SK-N-SH (cell line): ENCODE measurements at places on chromosomes 12 and 14.

DNA sequence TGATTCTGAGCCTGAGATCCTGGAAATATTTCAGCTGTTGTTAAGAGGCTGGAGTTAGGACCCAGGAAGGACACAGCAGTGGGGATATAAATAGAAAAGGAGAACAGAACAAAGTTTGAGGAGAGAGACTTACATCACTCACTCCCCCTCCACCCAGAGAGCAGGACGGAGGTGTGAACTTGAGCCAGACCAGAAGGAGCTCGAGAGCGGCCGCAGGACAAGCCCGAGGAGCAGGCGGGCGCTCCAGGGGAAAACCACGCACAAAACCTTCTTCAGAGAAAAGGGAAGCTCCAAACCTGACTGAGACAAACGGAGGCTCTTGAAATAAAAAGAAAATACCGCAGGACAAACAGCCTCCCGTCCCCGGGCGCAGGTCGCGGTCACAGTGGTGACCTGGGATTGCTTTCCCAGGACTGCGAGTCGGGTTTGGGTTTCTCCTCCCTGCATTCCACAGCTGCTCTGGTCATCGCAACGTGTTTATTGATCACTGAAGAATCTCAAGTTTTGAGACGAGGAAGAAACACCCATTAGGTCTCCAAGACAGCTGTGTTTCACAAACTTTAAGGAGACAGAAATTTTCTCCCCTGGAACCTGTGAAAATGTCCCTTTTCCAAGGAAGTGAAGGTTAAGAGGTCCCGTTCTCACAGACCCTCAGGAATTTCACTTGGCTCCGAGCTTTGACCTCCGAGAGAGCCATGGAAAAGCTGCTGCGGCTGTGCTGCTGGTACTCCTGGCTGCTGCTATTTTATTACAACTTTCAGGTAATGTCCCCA is at the start of gene ADGRD1:
Gene ADGRD1 (plus strand): TSS at position 137 of the 773 bp plus-strand sequence. CDS start 559 bp downstream, at position 696.
- no peak for DNase-seq

GRCh38 chr12:78721906-78722305 is 142.7 kb upstream of the SYT1 start:
- DNase-seq: no peak

DNA sequence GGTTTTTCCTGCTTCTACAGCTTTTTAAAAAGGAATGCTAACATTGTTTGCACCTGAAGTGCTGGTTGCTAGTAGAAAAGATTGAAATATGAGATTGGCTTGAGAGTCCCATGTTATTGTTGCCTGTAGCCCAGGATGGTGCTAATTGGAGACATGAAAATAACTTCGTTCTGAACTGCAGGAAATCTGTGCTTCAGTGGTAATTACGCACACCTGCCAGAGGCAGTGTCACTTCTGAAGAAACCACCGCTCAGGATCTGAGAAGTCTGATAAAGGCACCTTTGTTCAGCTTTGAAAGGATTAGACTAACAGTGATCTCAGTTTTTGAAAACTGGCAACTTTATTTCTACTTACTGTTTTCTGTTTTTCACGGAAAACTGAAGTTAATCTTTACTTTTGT is 15.5 kb upstream of the ATP6V0A2 start:
- no peak for DNase-seq

DNA sequence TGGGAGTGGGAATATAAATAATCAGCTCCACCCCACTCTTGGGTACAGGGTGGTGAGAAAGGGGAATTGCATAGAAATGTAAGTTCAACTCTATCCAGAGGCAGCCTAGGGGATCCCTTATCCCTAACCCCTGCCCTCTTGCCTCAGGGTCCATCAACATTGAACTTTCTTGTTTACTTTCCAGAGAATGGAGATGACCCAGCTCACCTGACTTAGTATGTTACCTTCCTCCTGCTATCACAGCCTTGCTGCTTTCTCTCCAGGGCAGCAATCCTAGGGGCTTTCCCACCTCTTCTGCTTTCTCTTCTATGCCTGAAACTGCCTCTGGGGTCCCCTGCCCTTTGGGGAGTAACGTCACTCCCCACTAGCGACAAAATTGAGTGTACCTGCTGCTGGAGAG is 2.7 kb downstream of the LRP1 start:
- no peak for DNase-seq

DNA sequence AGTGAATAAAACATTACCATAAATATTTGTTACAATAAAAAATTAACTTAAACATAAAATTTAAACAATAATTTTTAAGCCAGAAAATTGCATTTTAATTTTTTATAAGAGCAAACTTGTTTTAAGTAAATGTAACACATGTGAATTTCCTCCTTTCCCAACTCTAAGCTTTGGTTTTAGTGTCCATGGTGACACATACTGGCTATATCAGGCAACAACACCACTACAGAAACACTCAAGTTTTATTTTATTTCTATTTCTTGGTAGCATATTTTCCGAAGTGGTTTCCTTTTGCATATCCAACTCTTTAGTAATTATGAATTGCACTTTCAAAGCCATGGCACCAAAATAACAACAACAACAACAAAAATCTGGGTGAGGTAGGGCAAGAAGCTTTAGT is 2.2 kb downstream of the NELL2 start:
- DNase-seq: peak; percentile 20

DNA sequence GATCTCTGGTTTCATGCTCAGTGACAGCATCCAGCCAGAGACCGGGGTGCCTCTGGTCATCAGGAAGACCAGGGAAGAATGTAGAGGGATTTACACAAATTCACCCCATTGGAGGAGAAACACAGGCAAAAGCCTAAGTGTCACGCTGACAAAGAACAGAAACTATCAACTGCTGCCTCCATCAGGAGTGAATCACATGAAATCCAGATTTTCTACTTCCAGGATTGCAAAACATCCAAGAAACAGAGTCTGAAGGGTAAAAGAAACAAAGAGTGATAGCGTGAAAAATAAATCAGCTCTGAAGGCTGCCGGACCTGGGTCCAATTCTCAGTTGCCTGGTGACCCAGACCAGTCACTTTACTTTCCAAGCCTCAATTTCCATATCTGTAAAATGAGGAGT is 136.1 kb upstream of the MAP1LC3B2 start:
- no peak for DNase-seq

DNA sequence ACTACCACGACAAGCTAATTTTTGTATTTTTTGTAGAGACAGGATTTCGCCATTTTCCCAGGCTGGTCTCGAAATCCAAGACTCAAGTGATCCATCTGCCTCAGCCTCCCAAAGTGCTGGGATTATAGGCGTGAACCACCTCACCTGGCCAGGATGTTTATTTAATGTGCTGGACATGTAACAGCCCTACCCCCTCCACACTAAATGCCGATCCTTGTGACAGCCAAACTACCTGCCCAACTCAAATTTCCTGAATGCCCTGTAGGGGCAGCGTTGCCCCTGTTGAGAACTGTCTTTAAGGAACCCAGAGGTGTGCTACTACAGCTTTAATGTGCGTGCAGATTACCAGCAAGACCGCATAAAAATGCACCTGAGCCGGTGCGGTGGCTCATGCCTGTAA is 48.1 kb downstream of the KCNK13 start:
- peak; percentile 42 for DNase-seq

- DNase-seq: no peak
Measured at GRCh38 chr14:23228812-23229211, 8.9 kb upstream of the RNF212B start.

GRCh38 chr14:23559010-23559925 is 3.2 kb downstream of the THTPA start:
- DNase-seq: peak; percentile 76

- DNase-seq: no peak
Measured at GRCh38 chr12:85711735-85712390, 124.3 kb downstream of the RASSF9 start.

- no peak for DNase-seq
Measured at GRCh38 chr14:68157971-68158371, 338.4 kb downstream of the RAD51B start.

GRCh38 chr14:101575581-101575980 is 14.3 kb downstream of the DIO3 start:
- no peak for DNase-seq

- DNase-seq: peak; percentile 94
Measured at GRCh38 chr14:99518441-99519346, 37.5 kb downstream of the CCNK start.

DNA sequence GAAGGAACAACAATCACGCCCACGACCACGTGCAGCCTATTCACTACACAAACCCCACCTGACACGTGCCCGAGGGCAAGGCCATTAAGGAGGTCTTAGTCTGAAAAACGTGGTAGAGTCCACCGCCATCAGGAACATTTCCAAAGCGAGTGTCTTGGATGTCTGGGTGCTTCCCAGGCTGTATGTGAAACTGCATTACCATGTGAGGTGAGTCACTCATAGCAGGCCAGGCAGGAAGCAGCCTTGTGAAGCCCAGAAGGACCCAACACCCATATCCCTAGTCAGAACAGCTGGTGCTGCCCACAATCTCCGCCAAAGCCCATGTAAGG is 3.3 kb upstream of the KRT79 start:
- no peak for DNase-seq

- no peak for DNase-seq
Measured at GRCh38 chr12:9721394-9722092, 11.4 kb downstream of the CLECL1 start.

DNA sequence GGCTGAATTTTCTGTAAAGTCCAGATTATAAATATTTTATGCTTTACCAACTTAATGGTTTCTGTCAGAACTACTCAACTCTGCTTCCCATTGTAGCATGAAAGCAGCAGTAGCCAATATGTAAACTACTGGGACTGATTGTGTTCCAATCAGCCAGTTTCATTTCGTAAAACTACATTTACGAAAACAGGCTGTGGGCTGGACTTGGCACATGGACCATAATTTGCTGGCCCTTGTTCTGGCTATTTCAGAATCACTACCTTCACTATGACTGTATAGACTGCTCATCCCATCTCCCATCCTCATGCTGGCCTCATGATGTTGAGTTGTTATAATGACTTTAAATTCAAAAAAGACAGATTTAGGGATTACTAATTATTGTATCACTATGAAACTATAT is 38.7 kb downstream of the FAR2 start:
- no peak for DNase-seq

GRCh38 chr14:100523131-100523842 is 63.9 kb downstream of the BEGAIN start:
- no peak for DNase-seq

DNA sequence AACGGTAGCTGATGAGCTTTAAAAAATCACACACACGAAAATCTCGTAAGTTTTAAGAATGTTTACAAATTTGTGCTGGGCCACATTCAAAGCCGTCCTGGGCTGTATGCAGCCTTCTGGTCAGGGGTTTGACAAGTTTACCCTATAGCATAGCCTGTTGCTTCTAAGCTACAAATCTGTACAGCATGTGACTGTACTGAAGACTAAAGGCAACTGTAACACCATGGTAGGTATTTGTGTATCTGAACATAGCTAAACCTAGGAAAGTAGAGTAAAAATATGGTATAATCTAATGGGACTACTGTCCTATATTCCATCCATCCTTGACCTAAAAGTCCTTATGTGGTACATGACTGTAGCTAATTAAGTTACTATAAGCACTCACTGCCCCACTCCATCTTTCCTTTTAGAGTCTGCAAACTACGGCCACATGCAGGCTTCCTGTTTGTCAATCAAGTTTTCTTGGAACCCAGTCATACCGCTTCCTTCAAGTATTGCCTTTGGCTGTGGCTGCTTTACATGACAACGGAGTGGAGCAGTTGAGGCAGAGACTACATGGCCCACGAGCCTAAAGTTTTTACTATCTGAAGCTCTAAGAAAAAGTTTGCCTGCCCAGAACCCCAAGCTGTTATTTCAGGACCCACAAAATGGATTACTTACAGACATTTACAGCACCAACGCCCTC is 18.5 kb downstream of the KRT7 start:
- DNase-seq: no peak

DNA sequence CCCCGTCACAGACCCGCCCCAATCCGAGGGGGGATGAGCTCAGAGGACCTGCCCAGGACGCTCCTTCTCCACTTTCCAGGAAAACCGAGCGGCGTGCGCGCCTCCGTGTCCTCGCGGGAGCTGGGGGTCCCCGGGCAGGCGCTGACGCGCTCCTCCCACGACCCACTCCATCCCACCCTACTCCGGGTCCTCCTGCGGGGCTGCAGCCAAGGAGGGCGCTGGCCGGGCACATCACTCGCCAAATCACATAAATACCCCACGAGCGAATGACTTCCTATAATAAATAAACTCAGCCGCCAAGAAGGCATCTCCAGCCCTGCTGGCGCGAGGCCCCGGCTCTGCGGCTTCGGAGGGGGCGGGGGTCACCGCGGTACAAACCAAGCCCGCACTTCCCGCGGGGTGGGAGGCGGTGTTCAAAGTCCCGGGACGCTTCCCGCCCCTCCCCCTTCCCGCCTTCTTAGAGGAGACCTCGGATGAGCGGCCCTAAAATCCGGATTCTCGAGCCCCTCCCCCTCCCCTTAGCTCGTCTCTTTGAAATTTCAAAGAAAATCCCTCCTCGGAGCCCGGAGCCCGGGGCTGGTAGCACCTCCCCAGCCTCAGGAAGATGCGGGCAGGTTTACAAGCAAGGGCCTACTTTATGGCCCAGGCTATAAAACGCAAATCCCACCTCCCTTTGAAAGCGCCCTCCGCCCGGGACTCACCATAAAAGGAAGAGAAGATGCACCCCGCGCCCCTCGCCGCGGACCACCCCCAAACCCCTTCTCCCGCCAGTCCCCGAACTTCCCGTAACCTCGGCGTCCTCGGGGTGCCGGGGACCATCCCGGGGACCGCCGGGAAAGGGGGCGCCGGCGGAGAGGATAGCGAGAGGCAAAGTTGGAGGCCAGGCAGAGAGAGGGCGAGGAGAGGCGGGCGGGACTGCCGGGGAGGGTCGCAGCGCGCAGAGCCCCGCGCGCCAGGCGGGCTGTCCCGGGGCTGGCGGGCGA is 712 bp upstream of the FZD10 start:
- DNase-seq: peak; percentile 58

GRCh38 chr12:58889557-58889956 is 30.7 kb downstream of the LRIG3 start:
- no peak for DNase-seq

DNA sequence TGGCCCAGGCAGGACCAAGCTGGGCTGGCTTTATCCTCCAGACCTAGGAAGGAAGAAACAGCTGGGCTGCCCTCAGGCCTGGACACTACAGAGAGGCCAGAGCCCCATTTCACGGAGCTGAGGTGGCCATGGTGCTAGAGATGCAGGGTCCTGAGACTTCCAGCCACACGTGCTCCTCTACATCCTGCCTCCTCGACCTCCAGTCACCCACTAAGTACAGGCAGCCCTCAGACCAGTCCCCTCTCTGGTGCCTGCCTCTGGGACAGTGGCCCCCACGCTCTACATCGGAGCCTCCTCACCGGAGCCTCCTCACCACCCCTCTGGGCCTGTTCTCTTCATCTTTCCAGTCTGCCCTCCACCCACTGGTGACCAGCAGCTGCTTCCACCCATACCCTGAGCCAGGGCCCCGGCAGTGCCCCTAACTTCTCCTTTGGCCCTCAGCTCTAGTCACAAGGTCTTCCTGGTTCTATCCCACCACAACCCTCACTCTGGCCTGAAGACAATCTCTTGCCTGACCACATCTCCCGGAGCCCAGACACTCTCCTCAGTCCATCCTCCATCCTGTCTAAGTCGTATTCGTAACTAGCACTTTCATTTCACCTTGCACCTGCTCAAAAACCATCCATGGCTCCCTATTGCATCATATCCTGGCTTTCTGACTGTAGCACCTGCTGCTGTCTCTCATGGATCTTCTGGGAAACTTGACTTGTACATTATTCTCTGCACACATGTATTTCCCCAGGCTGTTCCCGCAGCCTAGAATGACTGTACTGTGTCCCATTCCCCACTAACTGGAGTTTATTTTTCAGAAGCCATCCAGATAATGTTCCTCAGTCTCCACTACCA is 43.9 kb downstream of the DIO3 start:
- DNase-seq: no peak
